NT2/D1 (cell line): ENCODE measurements at places on chromosomes 6 and 20.

DNA sequence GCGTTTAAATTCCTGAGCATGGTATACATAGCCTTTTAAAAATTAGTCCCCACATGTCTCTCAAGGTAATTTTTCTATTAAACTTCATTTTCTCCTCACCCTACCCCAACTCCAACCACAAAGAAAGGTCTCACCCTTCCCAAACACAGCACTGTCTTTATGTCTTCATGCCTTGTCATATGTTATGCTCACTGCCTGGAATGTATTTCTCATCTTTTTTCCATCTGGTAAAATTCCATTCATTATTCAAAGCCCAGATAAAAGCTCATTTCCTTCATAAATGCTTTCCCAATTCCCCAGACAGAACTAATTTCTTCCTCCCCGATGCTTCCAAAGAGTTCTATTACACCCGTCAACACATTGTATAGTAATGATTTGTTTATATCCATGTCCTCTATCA, 302.0 kb downstream of the ALDH8A1 start:
- no peak for DNase-seq

DNA sequence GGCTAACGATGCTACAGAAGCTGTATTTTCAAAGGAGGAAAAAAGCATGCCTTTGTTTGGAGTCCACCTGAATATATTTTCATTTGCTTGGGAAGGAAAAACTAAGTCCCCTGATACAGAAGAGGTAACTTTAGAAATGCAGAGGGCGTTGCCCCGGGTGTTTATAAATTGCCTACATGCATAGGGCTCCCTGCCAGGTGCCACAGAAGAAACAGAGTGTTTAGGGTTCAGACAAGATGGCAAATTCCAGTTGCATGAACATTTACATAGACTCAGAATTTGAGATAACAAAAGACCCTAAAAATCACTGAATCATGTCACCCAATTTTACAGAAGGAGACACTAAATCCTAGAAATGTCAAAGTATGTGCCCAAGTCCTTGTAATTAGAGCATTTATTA, 19.9 kb downstream of the RIN2 start:
- DNase-seq: no peak

- DNase-seq: no peak
These were observed 208.1 kb upstream of the SYNDIG1 start for GRCh38 chr20:24261351-24261750.

DNA sequence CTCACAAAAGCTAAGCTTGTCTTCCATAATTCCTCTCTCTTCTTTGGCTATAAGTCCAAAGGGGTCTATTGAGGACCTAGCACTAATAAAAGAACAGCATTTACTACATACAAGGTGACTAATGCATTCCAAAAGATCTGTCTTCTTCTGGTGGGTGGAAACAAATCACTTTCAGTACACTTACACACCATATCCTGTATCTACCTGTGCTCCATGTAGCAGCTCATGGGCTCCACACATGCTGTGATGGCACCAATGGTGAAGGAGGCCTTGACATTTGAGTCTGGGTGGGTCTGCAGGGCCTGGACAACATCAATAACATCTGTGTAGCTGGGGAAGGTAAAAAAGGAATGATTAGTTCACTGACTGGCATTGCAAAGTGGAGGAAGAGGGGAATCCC, 42.4 kb upstream of the SLC4A11 start:
- DNase-seq: no peak

DNA sequence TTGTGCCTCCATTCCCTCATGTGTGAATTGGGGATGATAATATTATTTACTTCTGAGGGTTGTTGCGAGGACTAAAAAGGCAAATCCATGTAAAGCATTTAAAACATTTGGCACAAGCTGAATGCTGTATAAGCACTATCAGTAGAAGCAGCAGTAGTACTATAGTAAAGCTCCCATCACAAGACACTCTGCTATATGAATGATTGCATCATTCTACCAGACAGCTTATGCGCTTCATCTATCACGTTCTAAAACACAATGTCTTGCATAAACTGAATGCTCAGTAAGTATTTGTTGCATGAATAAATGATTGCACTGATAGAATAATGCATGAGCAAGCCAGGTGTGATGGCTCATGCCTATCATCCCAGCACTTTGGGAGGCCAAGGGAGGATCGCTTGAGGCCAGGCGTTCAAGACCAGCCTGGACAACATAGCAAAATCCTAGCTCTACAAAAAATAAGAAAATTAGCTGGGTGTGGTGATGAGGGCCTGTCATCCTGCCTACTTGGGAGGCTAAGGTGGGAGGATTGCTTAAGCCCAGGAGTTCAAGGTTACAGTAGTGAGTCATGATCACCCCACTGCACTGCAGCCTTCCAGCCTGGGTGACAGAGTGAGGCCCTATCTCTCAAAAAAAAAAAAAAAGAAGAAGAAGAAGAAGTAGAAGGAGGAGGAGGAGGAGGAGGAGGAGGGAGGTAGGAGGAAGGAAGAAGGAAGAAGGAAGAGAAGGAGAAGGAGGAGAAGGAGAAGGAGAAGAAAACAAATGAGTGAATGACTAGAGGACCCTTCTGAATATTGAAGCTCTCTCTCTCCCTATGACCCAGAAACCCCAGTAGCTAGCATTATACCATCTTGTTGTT, 50.0 kb upstream of the FOXO3 start:
- DNase-seq: no peak

DNA sequence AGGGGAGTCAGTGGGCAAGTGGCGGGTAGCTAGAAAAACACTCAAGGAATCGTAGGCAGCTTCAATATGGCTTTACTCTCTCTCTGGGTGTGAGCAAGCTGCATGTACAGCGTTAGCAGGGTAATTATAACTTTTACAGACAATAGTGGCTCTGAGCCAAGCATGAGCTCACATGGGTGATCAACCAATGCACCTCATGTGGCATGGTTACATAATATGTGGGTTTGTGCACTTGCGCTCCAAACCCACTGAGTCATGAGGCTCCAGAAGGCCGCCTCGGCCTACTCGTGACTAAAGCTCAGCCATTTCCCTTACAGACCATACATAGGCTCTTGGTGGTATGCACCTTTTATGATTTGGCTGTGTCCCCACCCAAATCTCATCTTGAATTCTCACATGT, 78.4 kb upstream of the FBXL4 start:
- no peak for DNase-seq

DNA sequence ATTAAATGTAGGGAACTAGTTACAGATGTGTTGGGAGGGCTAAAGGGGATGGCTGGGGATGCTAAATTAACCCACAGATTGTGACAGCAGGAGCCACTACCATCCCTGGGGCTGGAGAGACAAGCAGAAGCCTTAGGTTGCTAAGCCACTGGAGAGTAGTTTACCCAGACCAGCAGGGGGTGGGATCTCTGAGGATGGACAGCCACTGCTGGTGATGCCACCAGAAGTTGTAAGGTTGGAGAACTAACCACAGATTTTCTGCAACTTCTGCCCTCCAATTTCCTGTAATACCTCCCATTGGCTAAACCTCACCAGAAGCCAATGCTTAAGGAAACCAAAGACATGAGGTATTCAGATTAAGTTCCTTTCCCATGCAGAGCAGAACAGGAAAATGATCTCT, 139.6 kb upstream of the NOX3 start:
- DNase-seq: no peak

DNA sequence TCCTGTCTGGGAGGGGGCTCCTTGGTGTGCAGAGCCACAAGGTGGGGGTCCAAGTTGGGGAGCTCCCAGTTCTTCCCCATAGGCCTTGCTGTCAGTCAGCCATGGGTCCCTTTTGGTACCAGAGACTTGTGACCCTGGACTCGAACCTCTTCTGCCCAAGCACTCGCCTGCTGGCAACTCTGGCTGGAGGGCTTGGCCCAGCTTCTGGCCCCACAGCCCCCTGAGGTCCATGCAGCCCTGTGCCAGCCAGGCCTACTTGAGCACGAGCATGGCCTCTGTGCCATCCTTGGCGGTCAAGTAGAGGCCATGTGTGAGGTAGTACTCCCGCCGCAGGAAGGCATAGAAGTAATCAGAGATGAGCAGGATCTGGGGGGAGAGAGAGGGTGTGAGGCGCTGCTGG, 2.1 kb downstream of the MAP1LC3A start:
- DNase-seq: no peak

DNA sequence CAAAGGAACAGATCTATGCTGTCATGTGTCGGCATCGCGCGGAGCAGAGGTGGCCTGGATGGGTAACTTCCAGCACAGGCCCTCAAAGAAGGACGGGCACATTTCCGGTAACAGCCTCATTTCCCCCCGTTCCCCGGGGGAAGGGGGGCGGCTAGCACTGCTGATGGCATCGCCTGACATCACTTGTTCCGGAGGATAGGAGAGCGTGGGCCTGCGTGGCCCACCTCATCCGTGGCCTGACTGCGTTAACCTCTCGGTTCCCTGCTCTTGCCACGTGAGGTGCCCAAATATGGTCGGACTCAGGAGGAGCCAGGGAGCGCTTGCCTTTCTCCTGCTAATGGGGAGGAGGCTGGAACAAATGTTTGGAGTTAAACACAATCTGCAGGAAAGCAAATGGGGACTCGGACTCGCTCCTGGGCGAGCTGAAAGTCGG, at the start of gene AKAP12:
Gene AKAP12 (plus strand): TSS at position 365 of the 433 bp plus-strand sequence. CDS start 596 bp downstream, outside the sequence.
- DNase-seq: peak; percentile 39

GRCh38 chr6:80282913-80283554, 176.6 kb downstream of the BCKDHB start:
- DNase-seq: no peak

DNA sequence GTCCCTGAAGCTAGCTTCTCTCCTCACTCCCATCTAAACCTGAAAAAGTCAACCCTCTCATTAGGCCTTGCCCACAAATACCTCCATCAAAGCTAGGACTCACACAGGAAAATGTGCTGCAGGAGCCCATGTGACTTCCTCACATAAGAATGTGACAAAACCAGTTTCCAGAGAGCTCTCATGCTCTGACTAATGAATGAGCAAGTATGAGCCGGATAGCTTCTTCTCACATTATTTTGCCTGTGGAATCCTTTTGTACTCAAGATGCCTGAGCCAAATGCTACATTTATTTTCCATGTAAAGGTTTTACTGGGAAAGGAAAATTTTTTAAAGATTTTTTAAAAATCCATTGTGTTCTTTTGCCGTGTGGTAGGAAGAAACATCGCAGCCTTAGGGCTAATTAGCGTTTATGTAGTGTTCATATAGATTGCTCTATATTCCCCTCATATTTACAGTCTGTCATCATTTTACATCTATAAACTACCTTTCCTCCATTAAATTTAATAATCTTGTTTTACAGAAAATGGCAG, 68.6 kb upstream of the CCN6 start:
- no peak for DNase-seq

GRCh38 chr20:48719598-48720255, 108.1 kb downstream of the PREX1 start:
- DNase-seq: no peak

- peak; percentile 2 for DNase-seq
These were observed 12.3 kb upstream of the DEFB112 start for GRCh38 chr6:50062051-50062450.

DNA sequence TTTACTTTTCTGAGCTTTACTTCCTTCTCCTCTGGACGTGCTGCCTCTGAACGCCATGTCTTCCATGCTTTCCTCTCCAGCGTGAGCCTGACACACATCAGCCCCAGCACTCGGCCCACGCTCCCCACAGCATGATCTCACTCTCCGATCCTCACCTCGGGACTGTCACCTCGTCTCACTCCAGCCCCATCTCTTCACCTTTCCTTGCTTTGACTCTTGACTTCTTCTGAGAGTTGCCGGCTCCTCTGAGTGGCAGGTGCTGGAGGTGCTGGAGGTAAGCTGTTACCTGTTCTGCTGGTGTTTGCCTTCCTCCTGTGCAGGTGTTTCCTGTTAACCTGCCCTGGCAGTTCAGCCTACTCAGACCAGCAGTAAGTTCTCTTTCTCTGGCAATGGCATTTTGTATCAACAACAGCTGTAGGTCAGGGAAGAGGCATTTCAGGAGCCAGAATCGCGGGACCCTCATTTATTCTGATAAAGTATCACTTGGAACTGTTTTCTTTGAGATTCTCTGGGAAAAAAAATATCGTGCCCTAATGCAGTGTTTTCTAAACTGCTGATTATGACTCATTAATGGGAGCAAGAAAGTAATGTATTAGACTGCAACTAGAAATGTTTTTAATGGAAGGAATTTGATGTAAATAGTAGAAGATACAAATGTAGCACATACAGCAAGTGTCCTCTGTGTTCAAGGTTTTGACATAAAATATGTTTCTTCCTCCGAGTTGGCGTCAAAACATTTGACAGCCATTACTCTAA, 106.5 kb downstream of the ARID1B start:
- DNase-seq: no peak

GRCh38 chr6:134714679-134715078, 235.2 kb downstream of the ALDH8A1 start:
- no peak for DNase-seq

- no peak for DNase-seq
These were observed 168.9 kb downstream of the ZMYND8 start for GRCh38 chr20:47187450-47188195.

- no peak for DNase-seq
These were observed 350.9 kb upstream of the NRSN1 start for GRCh38 chr6:23775127-23775526.

GRCh38 chr6:52365866-52366540, 4.1 kb downstream of the PAQR8 start:
- no peak for DNase-seq

- no peak for DNase-seq
These were observed 382.7 kb downstream of the THBS2 start for GRCh38 chr6:168870982-168871381.

- DNase-seq: no peak
These were observed 9.3 kb downstream of the OR2H1 start for GRCh38 chr6:29466241-29466640.
